ENCODE measurements at places on chromosomes 11 and 22. TPM values are rescaled to one million over a fixed set of nuclear protein-coding genes. Genes with fewer than 3 reads are reported as not detected.

The ACTN3 gene
- total RNA-seq: 156 TPM

The SCN2B gene
- total RNA-seq: 2.1 TPM

The GGTLC2 gene
- total RNA-seq: not detected

The AKIP1 gene
- total RNA-seq: 23.0 TPM

The C11orf52 gene
- 0.52 TPM for total RNA-seq

The RFPL2 gene
- not detected for total RNA-seq

The RTN4R gene
- total RNA-seq: 2.6 TPM

The SLC5A4 gene
- 1.0 TPM for total RNA-seq

The MB gene
- 84.5 TPM for total RNA-seq

The SLC5A1 gene
- 2.1 TPM for total RNA-seq

The CD6 gene
- under 0.01 TPM for total RNA-seq

The C1QTNF5 gene
- total RNA-seq: 17.2 TPM

The NECTIN1 gene
- total RNA-seq: 4.2 TPM

The SOX10 gene
- total RNA-seq: 4.2 TPM

The TYMP gene
- total RNA-seq: 8.9 TPM

The MTFP1 gene
- total RNA-seq: 6.8 TPM

The LIMK2 gene
- 15.7 TPM for total RNA-seq

The SPI1 gene
- 2.6 TPM for total RNA-seq

The UPK3A gene
- not detected for total RNA-seq

The GVQW3 gene
- 5.7 TPM for total RNA-seq

The TRIM51 gene
- not detected for total RNA-seq

The RAB39A gene
- 2.1 TPM for total RNA-seq
